ENCODE measurements at places on chromosomes 5 and 9.

DNA sequence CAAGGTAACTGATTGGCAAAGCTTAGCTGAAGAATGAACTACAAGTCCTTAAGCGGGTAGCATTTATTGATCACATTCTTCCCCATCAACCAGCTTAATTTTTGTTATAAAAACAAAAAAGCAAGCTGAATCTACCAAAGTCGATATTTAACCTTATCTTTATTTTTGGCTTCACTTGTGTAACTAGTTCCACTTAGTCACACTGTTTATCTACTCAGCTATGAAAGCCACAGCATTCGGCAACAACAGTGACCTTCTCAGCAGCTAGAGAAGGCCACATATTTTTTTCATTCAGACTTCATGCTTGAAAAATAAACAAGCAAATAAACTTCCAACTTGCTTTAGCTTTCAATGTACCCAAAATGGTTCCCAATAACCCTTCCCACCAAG lies 69.4 kb downstream of the KLHL3 start:
- DNase-seq, result no peak

DNA sequence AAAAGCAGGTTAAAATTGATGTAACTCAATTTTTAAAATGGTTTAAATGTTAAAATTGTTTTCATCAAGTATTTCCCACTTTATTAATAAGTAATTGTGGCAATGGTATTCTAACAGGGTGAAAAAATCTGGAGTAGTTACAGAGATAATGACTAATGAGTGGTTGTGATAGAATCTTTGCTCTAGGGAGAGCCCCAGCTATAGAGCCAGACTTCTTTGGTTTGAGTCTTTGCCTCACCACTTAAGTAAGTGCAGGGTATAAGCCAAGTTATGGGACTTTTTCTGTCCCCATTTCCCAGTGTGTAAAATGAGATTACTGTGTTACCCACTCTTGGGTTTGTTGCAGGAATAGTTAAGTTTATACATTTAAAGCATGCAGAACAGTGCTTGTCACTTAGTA lies 158.1 kb downstream of the FER start:
- no peak for DNase-seq

DNA sequence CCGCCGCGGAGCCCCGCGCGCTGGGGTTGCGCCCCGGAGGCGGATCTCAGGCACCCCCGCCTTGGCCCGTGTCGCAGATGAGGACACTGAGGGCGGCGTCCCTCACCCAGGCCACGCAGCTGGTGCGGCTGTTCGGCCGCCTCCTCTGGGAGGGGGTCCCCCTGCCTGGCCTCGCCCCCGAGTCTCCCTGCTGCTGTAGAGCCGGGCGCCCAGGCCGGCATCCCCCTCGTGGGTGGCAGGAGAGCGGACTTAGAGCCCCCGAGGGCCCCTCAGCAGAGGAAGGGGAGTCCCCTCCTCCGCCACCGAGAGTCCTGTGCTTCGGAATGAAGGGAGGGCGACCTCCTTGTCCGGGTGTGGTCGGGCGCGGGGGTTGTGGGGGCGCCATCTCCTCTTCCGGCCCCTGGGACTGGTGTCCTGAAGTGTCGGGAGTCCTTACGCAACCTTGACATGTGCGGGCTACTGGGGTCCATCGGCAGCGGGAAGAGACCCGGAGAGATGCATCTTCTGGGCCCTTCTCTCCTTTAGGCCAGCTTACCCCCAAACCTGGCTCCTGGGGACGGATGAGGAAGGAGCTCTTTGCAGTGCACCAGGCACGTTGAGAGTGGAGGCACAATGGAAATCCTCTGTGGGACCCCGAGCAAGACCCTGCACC lies 11.7 kb upstream of the EXOSC2 start:
- DNase-seq, result no peak

DNA sequence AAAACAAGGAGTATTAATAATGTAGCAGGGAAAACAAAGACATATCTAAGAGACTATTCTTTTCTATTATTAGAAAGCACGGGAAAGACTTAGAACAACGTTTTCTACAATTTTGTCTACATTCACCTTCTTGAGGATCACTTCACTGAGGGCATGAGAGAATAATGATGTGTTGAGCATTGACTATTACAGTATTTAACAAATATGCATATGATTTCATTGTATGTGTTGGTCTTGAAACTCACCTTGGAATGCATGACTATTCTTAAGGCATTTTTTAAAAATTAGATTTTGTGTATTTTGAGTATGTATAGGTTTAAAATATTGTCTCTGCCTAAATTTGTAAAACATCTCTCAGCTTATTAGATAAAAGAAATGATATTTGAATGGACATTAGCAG lies 1.2 kb downstream of the FSD1L start:
- no peak for DNase-seq

DNA sequence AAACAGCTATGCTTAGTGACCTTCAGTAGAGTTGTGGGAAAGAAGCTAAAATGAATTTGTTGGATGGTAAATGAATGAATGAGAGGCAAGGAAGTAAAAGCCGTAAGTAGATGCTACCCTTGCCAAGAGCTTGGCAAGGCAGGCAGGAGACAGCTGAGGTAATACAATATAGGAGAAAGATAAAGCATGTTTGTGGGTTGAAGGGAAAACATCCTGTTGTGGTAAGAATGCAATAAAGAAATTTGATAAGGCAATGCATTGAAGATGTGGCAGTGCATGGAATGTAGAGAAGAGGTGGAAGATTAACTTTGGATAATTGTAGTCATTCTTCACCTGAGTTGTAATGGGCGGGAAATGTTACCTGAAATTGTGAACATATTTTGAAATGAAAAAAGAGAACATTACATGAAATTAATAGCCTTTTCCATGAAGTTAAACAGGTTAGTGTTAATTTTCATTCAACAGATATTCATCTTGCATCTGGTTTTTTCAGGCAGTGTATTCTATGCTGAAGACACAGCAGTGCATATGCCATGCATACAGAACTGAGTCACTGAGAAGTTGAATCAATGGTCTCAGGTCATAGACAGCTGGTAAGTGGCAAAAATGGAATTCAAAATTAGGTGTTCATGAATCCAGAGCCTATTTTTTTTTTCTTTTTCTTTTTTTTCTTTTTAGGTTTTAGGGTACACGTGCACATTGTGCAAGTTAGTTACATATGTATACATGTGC lies 43.4 kb upstream of the SPINK5 start:
- no peak for DNase-seq

- no peak for DNase-seq
Measured at GRCh38 chr5:17663182-17663581, 28.9 kb downstream of the TAF11L14 start.

DNA sequence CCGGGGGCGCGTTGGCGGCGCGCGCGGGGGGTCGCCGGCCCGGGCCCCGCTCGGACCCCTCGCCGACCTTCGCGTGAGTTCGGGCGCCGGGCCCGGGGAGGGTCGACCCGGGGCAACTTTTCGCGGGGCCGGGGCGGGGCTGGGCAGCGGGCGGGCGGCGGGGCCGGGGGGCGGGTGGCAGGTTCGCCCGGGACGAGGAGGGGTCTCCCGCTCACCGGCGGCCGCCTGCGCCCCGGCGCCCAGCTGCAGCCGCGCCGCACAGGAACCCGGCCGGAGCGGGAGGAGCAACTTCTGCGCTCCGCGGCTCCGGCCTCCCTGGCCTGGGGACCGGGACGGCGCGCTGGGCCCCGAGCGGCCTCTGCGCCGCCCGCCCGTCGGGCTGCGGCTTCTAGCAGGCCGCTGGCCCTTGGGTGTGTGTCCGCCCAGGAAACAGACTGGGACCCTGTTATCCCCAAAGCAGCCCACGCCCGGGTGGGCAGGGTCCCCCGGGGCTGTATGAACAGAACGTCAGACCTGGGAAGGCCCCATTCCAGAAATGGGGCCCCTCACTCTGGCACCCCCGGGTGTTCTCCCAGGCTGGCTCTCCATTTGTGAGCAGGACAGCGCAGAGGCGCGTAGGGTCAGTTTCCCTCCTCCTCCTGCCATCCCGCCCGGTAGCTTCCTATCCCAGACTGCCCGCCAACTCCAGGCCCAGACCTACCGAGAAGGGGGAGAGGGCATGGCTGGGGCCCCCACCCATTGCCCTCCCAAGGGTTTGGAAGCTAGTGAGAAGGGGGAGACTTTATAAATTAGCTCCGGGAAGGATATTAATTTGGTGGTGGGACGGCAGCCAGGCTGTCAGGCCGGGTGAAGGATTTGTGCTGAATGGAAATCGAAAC lies 708 bp downstream of the RXRA start:
- DNase-seq, result no peak

DNA sequence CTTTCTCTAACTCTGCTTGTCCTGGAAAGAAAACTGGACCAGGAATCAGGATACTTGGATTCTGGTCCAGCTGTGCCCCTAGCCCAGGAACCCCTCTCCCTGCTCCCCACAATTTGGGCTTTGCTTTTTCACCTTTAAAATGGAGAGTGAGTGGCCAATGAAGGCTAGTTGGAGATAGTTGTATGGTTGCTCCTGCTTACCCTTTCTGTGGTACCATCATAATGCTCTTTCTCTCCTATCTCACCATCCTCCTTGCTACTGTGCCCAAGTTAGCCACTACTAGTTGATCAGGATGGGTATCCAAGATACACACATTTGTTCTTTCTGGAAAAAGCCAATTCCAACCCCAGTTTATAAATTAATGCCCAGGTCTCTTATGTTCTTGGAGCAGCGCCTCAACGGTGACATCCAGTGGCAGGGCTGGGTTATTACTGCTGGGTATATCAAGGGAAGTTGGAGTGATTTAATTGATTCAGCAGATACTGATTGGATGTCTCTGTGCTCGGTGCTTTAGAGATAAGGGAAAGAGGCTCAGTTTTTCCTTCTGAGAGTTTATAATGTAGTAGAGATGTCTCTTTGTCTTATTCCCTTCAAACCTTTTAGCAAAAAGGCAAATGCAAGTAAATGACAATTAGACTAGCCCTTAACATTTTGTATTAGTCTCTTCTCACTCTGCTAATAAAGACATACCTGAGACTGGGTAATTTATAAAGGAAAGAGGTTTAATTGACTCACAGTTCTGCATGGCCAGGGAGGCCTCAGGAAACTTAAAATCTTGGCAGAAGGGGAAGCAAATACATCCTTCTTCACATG lies 38.5 kb downstream of the FAXDC2 start:
- DNase-seq, result no peak

GRCh38 chr9:3916411-3916810 lies 383.5 kb downstream of the GLIS3 start:
- no peak for DNase-seq

GRCh38 chr5:119355244-119355638 lies 578 bp upstream of the TNFAIP8 start:
- no peak for DNase-seq

GRCh38 chr5:152456815-152457443 lies 51.9 kb upstream of the NMUR2 start:
- no peak for DNase-seq

- no peak for DNase-seq
Measured at GRCh38 chr9:129701549-129701948, 36.1 kb downstream of the PRRX2 start.

DNA sequence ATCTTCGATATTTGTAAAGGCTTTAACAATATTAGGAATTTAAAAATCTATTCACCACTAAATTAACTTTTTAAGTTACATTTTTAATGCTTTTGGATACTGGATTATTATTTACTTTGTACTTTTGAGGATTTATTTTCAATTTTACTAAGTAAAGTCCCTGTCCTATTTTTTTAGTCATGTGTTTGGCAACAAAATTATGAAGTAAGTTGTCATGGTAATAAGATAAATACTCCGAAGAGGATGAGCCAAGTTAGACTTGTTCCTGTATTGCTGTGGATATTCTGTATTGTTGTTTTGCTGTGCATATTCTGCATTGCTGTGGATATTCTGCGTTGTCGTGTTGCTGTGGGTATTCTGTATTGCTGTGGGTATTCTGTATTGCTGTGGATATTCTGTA lies 210.1 kb downstream of the MTRR start:
- no peak for DNase-seq

DNA sequence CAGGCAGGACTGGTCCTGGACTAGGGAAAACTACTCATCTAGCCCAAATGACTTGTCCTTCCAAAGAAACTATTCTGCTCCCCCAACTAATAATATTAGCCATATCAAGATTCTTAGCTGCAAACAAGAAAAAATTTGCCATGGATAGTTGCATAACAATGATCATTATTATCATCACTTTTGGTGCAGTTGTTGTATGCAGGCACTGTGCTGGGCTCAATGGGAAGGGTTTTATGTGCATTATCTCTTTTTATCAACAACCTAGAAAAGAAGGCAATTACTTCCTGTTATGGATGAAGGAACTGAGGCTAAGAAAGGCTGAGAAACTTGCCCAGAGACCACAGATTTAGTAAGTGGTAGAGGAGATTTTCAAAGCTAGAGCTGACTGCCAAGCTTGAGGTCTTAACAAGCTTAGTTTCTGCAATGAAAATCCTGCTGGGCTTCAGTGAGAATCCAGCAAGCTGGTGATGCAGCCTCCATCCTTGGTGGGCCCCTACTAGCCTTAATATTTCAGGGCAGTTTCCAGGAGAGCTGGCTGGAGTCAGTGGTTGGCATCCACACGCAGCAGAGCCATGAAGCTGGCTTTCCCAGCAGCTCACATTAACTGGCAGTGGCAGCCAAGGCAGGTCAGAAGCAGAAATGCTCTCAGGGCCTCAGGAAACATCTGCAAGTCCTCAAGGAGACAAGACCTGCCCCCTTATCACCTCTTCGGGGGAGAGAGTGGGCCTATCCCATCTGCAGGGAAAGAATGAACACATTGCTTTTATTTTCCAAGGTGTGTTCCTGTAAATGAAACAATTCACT lies 20.5 kb upstream of the MEGF9 start:
- no peak for DNase-seq

DNA sequence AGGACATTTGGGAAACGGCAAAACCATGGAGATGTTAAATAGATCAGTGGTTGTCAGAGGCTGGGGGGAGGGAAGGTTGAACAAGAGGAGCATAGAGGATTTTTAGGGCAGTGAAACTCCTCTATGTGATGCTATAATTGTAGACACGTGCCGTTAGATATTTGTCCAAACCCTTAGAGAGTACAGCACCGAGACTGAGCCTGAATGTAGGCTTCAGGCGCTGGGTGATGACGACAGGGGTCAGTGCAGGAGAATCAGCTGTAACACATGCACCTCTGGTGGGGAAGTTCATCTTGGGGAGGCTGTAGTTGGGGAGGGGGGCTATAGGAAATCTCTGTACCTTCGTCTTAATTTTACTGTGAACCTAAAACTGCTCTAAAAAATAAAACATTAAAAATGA lies 22.2 kb upstream of the CLPTM1L start:
- DNase-seq, result no peak

DNA sequence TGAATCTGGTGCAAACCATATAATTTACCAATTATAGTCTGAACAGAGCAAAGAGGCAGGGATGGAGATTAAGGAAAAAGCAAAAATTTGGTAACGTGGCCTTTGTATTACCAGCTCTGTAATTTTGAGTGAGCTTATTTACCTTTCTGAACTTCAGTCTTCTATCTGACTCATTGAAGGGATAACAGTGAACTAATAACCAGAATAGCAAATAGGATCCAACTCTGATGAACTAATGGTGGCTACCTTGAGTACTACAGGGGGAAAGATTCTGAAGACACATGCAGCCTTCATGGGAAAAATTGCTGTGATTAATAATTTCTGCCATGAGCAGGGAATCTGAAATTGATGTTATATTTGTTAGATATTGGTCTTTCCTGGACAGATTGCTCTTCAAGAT lies 23.0 kb upstream of the LARP1 start:
- DNase-seq, result no peak

All from activated CD8-positive, alpha-beta memory T cell treated with anti-CD3 and anti-CD28 coated beads for 1 hour (primary cell).